ENCODE measurements at places on chromosomes 6 and 20.

GRCh38 chr6:150865406-150866146, at the start of gene MTHFD1L:
Gene MTHFD1L, plus strand, starts transcription at chr6:150865702. Its CDS starts 121 bp downstream, at chr6:150865823.
- DNase-seq, result peak; percentile 76

DNA sequence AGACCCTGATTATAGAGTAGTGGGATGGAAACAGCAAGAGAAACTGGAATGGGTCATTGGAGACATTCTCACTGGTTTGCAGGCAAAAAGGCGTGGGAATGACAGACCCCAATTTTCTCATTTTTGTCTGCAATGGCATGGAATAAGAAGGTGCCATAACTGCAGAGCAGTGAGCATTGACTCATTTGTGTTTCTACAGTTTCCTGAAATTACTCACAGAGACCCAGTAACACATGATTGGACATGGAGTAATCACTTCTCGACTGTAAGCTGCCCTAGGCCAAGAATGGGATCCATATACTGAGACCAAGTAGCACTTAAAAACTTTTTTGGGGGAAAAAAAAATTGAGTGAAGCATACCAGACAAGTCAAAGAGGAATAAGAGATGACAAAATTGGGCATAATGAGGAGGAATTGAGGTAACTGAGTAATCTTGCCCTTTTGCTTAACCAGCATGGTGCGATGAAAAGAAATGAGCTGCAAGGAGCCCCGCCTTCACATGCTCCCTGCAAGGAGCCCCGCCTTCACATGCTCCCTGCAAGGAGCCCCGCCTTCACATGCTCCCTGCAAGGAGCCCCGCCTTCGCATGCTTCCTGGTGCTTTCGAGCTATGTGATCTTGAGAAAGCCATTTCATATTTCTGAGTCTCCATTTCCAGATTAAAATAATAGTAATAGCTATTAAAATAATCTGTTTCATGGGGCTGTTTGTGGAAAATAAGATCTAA, 44.1 kb downstream of the NHSL1 start:
- peak; percentile 35 for DNase-seq

- DNase-seq, result no peak
Measured at GRCh38 chr6:28347119-28347518, 2.6 kb upstream of the ZKSCAN3 start.

DNA sequence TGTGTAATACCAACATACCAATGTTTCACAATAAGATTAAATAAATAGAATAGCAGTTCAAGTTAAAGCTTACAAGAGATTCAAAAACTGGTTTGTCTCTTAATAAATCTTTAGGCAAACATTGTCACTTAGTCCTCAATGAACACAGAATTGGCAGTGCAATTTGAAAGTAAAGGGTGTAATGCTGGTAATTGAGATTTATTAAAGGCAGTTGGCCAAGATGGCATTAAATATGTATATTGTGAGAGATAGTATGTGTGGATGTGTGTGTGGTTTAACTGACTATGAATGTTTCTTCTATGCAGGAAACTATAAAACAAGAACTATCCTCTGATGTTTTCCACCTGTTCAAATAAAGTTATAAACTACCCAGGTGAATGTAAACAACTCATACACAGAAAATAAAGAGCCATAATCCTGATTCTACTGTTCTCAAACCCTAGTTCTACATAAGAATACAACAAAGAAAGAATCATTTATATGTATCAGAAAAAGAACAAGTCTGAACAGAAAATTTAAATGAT, 267.9 kb upstream of the PTCHD4 start:
- no peak for DNase-seq

- DNase-seq, result no peak
Measured at GRCh38 chr20:48275286-48276020, 490.2 kb upstream of the SULF2 start.

DNA sequence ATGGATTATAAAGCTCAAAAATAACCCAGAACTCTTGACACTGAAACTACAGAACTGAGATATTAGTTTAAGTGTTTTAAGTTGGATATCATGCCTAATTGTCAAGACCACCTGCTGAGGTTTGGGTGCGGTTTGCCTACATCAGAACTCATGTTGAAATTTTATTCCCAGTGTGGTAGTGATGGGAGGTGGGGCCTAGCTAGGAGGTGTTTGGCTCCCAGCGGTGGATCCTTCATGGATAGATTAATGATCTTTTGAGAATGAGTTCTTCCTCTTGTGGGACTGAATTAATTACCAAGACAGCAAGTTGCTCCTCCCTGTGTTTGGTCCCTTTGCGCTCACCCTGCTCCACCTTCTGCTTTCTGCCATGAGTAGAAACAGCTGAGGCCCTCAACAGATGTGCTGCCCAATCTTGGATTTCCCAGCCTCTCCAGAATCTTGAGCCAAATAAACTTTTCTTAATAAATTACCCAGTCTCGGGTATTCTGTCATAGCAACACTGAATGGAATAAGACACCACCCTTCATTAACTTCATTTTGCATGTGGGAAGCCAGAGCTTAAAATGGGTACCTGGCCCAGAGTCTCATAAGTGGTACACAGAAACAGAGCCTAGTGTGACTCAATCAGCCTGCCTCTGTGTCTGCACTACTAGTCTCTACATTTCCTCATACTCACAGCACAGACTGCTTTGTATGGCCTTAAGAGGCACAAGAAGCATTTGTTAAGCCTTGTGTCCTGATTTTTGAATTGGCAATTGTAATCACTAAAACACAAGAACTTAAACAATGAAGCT, 158.4 kb downstream of the IBTK start:
- no peak for DNase-seq

- DNase-seq, result no peak
Measured at GRCh38 chr20:11445161-11445560, 472.5 kb upstream of the BTBD3 start.

DNA sequence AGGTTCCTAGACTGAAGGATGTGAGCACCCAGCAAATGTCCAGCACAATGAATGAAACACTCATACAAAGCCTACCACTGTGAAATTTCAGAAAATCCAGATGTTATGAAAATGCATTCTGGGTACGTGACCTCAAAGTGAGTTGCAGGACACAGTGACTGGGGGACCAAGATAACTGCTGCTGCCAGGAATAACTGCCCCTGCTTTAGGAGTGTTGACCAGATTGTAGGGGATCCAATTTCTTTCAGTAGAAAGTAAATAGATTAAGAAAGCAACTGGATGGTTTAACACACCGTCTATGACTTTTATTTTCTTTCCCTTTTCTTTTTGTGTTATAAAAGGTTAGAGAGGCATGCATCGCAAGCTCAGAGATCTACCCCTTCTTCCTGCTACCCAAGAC, 29.5 kb downstream of the MYLK4 start:
- DNase-seq, result no peak
